Right renal cortex interstitium (tissue), 3 donors: ENCODE measurements at places on chromosomes 12 and 14. TPM values are rescaled to one million over a fixed set of nuclear protein-coding genes. Genes with fewer than 3 reads are reported as not detected.

DNA sequence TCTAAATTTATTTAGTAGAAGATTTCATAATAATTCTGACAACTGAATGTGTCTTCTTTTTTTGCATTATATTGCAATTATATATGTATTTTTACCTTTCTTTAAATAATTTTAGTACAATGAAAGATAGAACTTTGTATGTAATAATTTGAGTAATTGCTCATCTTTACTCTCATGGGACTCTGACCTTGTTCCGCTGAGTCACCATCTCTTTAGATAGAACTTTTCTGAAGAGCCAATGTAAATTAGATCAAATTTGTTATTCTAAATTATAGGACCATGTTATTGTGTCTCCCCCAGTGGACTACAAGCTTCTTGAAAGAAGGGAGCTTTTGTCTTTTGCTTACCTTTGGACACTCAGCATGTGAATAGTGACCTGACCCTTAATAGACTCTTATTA lies 96.1 kb downstream of the TRHDE start:
- no peak for DNase-seq

DNA sequence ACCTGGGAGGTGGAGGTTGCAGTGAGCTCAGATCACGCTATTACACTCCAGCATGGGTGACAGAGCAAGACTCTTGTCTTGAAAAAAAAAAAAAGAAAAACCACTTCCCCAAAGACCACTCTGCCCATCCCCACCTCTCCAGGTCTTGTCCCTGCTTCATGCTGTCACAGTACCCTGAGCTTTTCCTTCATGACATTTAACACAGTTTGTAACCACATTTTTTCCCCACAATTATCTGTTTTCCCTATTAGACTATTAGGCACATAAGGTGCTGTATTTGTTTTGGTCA lies 6.9 kb downstream of the HECTD1 start:
- DNase-seq = no peak

- DNase-seq = no peak
Measured at GRCh38 chr12:3607039-3607720, 116.2 kb downstream of the PRMT8 start.

GRCh38 chr12:57479376-57480115 lies at the start of gene ARHGAP9:
Gene ARHGAP9 (minus strand): TSS chr12:57479866. CDS start chr12:57479406, 460 bp downstream.
- no peak for DNase-seq

DNA sequence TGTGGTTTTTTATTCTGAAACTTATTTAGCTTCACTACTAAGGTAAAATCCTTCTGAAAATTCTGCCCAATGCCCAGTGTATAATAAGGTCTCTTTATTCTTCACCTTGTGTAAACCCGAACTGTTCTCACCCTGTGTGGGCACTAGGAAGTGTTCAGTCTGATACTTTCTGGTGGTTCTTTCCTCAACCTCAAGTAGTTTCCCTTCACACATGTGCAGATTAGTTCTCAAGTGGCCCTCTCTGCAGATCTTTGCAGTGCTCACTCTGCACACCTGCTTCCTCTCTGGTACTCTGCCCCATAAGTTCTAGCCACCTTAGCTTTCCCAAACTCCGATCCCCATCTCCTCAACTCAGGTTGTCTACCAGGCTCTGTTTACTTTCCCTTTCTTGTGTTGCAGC lies 61.6 kb downstream of the RAD51B start:
- DNase-seq = no peak

NFE2 gene
- 3.4 TPM for polyA plus RNA-seq

IL22 gene
- not detected for polyA plus RNA-seq

TAS2R9 gene
- not detected for polyA plus RNA-seq
